Tongue (tissue), 3 donors: ENCODE measurements at places on chromosomes 6 and 20.

DNA sequence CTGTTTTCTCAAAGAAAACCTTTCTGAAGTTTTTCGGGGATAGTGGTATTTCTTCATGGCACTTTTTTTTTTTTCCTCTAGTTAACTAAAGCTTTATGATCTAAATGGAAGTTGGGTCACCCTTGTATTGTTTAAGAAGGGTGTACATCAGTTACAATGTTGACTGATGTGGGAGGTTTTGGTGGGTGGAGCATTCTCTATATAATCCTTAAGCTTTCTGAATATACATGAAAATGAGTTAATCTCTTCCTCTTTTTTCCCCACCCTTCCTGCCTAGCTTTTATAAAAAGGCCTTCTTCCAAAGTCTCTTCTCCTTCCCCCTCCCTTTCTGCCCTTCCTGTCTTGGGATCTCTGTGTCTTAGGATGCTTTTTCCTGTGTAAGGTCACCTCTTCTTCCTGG is 47.2 kb downstream of the DHX35 start:
- DNase-seq: no peak

DNA sequence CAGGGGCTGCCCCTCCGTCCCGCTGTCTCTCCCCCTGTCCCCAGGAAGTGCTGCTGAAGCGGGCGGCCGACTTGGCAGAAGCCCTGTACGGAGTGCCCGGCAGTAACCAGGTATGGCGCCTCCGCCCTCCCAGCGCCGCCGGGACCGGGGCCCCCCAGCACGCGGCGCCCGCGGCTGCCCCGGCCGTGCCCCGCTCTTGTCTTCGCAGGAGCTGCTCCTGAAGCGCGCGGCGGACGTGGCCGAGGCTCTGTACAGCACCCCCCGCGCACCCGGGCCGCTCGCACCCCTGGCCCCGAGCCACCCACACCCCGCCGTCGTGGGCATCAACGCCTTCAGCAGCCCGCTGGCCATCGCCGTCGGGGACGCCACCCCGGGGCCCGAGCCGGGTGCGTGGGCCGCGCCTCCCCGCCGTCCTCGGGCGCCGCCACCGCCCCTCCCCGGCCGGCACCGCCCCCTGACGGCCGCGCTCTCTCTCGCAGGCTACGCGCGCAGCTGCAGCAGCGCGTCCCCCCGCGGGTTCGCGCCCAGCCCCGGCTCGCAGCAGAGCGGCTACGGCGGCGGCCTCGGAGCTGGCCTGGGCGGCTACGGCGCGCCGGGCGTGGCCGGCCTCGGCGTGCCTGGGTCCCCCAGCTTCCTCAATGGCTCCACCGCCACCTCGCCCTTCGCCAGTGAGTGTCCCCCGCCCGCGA is 48.4 kb downstream of the CPXM1 start:
- no peak for DNase-seq

- DNase-seq: peak; percentile 39
Measured at GRCh38 chr6:119077643-119078375, 655 bp downstream of the FAM184A start.

DNA sequence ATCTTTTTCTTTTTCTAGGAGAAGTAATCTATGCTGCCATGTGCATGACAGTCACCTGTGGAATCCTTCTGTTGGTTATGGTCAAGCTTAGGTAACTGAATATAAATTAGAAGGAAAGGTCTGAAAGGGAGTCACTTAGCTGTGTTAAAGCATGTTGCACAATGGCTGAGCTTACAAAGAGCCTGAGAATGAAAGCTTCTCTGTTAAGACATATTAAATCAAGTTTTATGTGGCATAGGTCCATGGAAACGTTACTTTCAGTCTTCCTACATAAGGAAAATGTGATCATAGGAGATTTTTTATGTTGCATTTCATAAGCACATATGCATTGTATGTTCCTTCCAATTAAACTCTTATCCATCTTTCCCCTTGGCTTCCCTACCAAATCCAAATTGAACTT is 72.1 kb downstream of the GFRAL start:
- DNase-seq: no peak

DNA sequence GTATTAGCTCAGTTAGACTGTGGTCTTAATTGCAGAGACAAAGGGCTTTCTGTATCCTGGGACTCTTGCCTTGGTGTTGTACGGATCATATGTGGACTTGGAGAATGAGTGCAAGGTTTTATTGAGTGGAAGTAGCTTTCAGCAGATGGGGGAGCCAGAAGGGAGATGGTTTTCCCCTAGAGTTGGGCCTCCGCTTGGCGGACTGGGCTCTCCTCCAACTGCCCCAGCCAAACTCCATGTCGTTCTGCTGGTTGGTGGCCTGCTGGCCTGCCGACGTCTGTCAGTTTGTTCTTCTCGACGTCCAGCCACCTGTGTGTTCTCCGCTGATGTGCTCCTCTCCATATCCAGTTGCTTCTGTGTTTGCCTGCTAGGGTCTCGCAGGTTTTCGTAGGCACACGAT is 189.5 kb upstream of the FLRT3 start:
- no peak for DNase-seq

DNA sequence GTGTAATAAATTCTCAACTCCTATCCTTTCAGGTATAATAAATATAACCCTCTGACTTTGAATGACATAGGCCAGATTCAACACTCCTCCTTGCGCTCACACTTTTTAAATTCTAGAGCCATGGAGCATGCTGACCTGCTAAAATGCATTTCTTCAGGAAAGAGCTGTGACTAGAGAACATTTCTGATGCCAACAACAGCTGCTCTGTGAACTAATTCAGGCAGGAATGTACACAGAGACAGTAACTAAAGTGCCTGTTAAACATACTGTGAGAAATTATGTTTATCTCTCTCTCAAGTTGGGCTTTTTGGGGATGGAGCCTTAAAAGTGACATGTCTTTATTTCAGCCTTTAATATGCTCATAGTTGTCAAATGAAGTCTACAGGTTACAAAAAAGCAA is 8.3 kb downstream of the NHSL1 start:
- peak; percentile 81 for DNase-seq

DNA sequence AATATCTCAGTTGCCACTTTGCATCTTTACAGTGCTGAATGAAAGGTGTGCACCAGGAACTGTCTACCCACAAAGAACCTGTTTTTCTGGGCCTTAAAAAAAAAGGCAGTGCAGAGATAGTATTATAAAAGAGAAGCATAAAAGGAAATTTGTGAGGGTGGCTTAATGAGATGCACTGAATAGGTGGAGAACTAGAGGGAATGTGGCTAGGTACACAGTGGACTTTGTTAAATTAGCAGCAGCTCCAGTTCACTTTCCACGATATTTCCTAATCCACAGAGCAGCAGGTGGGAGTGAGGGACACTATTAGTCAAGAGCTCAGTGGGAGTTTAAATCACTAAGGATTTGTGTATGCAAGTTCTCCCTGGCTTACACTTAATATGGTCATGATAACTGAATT is 38.8 kb downstream of the MAP7 start:
- DNase-seq: no peak

- DNase-seq: no peak
Measured at GRCh38 chr20:5718896-5719595, 31.2 kb upstream of the SHLD1 start.

DNA sequence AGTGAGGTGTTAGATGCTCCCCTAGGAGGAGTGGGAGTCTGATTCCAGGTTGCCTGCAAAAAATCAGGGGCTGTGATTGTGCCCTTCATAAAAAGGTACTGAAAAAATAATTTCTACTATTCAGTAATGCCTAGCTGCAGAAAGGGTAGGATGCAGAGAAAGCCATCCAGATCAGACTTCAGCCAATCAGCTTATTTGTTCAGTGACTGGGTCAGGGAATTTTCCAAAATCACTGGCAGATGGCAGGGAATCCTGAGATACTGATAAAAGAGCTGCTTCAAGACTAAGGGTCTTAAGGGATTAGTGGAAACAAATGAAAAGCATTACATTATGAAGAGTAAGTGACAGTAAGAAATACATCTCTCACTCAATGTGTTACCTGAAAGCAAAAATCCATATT is 42.8 kb upstream of the MTRF1L start:
- DNase-seq: no peak

DNA sequence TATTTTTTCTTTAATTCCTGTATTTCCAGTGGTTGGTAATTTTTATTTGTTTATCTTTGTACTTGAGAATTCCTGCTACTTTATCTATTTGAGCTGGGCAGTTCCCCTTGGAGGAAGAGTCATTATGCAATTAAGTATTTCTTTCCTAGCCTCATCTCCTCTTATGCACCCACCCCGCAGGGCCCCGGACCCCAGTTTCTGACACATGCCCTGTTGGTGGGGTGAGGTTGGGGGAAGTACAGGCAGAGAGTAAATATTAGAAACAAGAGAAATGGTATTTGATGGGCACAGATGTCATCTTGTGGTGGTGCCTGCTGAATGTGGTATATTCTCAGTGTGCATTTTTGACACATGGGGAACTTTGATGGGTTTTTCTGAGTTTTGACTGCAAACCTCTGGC is 602.7 kb upstream of the NOX3 start:
- DNase-seq: no peak

DNA sequence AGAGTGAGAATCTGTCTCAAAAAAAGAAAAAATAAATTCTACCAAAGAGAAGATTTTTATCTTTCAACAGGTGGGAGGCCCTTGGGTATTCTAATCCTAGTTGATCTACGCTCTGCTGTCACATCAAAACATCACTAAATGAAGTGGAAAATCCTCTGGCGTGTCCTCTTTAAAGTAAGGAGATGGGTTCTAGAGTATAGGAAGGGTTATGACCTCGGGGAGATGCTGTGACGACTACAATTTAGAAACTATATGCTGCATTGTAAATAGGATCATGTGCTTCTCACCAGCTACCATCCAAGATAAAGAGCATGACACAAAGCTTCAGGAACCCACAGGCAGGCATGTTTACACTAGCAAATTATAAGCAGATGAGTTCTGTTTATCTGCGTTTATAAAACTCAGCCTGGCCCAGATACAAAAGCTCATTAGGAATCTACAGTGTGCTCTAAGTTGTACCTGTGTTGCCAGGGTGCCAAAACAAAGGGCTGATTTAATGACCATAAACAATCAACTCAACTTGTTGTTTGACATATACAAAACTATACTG is 197.1 kb upstream of the PLN start:
- DNase-seq: peak; percentile 46

GRCh38 chr6:13011612-13012146 is 295.1 kb downstream of the PHACTR1 start:
- DNase-seq: no peak

DNA sequence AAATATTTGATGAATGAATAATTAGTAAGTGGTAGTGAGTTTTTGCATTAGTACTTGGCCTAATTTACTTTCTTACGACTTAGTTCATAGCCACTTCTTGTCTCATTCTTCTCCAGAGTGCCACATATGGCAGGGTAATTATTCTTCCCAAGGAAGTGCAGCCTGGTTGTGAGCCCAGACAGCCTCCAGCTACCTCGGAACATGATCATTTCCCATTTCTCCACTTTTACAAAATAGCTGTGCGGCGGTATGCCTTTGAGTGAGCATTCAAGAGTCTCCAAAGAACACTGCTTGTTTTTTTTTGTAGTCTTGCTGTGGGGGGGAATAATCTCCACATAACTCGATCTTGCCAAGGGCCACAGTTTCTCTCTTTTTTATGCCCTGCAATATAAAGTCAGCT is 765.0 kb downstream of the HDGFL1 start:
- DNase-seq: no peak

GRCh38 chr6:11179419-11180202 is 52.9 kb downstream of the NEDD9 start:
- DNase-seq: no peak

GRCh38 chr6:13101985-13102384 is 226.4 kb downstream of the TBC1D7 start:
- no peak for DNase-seq

DNA sequence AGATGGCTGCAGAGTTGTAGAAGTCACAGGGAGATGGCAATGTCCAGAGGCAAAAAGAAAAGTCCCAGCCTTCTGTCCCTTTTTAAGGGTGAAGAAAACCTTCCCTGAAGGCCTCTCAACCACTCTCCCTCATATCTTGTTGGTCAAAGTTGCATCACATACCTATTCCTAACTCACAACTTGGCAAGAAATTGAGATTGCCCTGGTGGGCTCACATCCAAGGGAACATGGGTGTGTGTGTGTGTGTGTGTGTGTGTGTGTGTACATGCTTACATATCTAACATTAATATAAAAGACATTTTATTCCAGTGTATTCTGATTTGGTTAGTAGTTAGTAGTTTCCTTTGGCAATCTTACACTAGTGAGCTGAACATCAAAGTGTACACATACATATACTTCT is 144.3 kb upstream of the SALL4 start:
- no peak for DNase-seq

GRCh38 chr20:57391439-57392301 is 474 bp downstream of the RBM38 start:
- DNase-seq: no peak

DNA sequence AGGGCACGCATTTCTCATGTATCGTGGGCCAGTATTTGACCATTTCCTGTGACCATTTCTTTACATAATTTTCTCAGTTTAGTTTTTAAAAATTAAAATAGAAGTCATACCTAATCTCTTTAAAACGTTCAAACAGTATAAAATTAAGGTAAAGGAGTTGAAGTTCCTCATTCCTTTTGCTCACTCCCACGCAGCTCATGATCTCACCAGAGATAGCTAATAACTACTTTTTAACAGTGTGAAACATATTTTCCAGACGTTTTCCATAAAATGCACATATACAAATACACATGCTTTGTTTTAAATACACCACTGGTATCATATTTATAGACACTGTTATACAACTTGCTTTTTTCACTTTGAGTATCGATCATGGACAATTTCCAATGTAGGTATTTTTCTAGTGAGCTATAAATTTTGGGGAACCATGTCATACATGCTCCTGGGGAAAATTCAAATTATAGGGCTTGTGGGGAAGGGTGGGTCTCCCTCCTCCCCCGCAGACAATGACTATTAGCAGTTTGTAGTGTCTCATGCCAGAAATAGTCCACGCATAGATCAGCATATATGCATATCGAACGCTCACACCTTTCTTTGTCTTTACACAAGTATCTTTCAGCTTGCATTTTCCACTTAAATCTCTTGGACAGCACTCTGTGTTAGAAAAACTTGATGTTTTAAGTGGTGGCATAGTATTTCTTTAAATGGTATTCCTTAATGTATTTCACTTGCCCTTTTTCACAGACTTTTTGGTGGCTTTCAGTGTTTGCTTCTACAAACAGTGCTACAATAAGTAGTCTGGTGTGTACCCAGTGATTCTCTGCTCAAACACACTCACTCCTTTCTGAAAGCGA is 145.5 kb upstream of the ZNF217 start:
- DNase-seq: peak; percentile 35

GRCh38 chr20:9260027-9260426 is 191.1 kb downstream of the PLCB4 start:
- DNase-seq: no peak

- DNase-seq: peak; percentile 78
Measured at GRCh38 chr6:7143476-7143974, 35.8 kb downstream of the RREB1 start.

DNA sequence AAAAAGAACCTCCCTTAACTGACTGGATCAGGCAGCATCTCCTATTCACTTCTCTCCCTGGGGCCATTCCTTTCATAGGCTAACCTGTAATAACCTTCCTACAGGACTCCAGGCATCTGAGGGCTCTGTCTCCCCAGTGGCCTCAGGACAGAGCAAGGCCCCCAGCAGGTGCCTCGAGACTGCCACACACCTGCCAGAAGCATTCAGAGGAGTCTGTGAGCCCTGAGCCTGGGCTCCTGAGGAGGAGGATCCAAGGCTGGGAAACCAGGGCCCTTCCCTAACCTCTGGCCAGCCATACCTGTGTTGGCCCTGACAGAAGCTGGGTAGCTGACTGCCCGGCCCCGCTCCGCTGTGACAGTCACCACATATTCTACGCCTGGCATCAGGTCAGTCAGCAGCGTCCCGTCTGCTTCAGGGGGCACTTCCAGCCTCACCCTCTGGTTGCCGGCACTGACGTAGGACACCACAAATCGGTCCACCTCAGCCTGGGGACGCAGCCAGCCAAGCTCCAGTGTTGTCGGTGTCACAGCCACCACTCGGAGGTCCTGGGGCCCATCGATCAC is 20.6 kb downstream of the TNXB start:
- DNase-seq: no peak
